ENCODE measurements at places on chromosomes 13 and 19.

GRCh38 chr13:29683041-29683440, 87.6 kb upstream of the SLC7A1 start:
- DNase-seq = no peak

GRCh38 chr13:38334845-38335244, 14.8 kb upstream of the UFM1 start:
- no peak for DNase-seq

- no peak for DNase-seq
Observed at GRCh38 chr19:51800473-51801244, 5.7 kb downstream of the FPR3 start.

DNA sequence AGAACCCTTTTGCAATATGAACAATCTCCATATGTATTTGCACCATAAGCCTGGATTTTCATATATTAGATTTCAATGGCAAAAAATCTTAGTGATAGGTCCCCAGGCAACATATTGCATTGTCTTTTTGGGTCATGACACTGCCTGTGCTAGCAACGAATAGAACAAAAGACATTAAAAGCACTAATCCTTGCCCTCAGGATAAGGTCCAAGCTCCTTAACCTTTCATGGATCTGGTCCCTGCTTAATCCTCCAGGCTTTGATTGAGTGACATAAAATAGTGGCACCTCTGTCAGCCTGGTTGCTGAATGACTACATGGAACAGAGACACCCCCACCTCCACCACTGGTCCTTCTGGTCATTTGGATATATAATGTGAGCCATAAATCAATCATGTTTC, 134.4 kb downstream of the RBM26 start:
- DNase-seq = no peak

- no peak for DNase-seq
Observed at GRCh38 chr19:2278459-2279158, 3.4 kb downstream of the PEAK3 start.

- DNase-seq = peak; percentile 66
Observed at GRCh38 chr13:45231722-45232121, 30.9 kb upstream of the KCTD4 start.

- no peak for DNase-seq
Observed at GRCh38 chr13:100887729-100888151, 213.1 kb upstream of the TMTC4 start.

All from NCI-H526 (cell line).